NCI-H82 (cell line): ENCODE measurements at places on chromosomes 5 and 9.

DNA sequence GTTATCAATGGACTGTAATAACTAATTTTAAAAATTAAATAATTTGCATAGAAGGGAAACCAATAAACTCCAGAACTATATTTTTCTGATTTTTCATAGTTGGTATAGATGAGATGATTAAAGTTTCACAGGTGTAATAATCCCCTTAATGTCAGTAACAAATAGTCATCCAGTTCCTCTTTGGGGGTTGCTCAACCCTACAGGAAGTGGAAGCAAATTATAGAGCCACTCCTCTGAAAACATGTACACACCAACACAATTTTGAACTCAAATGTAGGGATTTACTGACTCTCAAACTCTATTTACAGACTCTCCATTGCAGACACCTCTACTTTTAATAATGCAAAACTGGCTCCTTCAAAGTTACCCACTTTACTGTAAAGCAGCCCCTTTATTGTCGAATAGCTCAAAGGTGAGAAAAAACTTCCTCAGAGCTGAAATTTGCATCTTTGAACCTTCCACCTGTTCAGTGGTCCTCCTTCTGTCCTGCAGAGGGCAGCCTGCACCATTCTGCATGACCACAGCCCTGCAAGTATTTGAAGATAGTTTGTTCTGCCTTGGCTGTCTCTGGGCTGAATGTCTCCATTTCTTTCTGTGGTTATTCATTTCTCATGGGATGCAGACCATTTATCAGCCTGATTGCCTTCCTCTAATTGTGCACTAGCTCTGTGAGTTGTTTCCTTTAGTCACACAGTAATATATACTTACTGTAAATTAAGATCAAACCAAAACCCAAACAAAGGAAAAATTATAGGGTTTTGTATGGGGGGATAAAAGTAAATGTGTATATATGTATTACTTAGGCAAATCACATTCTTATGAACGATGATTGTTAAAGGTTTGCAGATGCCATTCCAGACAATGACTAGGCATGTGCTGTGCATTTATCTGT, 383.2 kb upstream of the SGCD start:
- peak; percentile 69 for DNase-seq

GRCh38 chr9:76798527-76798926, 34.3 kb downstream of the PCA3 start:
- no peak for DNase-seq

DNA sequence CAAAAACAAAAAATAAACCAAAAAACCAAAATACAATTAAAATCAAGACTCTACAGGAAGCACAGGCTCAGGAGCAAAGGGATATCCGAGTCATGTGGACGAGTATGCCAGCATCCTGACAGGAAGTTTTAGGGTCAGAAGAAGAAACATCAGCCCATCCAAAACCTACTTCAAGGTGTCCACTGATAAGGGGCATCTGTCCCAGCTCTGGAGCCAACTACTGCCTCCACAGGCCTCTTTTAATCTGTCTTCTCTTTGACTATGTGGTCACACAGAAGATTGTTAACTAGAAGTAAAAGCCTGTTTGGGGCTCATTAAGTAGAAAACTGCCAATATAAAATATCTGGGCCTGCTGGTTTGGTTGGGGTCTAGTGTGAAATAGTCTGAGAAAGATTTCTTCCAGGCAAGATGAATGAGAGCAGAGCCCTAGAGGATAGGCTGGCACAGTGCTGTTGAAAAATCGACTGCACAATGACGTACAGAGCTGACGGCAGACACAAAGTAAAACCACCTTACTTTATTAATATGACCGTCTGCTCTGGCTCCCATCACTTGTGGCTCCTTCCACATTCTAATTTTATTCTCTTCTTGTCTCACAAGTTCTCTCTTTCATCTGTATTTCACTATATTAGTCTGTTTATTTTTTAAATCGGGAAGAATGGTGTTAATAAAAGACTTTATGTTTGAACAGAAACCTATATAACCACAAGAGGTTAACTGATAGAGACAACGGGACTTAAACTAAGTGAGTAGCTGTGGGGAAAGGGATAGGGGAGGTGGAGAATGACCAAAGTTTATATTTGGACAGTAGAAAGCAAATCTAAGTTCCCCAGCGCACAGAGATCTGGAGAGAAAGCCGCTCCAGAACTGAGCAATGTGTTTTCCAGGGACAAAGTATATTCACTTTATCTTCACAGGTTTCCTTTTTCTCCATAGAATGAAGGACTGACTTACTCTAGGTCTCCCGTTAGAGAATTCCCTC, 22.9 kb upstream of the MSH3 start:
- DNase-seq = no peak

- DNase-seq = peak; percentile 59
Observed at GRCh38 chr5:139688751-139689372, 40.7 kb downstream of the CXXC5 start.

DNA sequence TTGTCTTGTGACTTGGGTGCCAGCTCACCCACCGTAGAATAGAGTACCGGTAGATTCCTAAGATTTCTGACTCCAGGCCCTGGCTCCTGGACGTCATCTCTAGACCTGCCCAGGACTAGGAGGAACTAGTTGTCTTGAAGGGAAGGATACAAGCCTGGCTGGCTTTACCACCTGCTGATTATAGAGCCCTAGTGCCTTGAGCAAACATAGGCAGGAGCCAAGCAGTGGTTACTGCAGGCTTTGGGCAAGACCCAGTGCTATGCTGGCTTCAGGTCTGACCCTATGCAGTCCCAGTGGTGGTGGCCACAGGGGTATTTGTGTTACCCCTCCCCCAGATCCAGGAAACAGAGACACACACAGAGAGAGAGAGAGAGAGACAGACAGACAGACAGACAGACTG, 606.2 kb downstream of the PDE4D start:
- DNase-seq = no peak

DNA sequence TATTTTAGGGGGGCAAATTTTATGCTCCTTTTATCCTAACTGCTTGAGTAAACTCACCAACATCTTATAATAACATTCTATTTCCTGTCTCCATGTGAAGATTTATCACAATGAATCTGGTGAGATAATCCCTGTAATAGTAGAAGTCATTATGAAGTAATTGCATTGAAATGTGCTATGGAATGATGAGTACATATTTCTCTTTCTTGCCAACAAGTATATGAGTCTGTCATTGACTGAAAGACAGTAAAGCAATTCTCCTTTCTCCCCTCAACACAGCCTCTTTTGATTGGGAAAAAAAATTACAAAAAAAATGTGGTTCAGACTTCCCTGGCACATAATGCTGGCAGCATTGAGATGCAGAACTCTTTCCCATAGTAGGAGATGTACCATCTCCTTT, 459.2 kb upstream of the RGMB start:
- DNase-seq = no peak

GRCh38 chr5:142358121-142358520, 33.3 kb upstream of the SPRY4 start:
- DNase-seq = no peak

DNA sequence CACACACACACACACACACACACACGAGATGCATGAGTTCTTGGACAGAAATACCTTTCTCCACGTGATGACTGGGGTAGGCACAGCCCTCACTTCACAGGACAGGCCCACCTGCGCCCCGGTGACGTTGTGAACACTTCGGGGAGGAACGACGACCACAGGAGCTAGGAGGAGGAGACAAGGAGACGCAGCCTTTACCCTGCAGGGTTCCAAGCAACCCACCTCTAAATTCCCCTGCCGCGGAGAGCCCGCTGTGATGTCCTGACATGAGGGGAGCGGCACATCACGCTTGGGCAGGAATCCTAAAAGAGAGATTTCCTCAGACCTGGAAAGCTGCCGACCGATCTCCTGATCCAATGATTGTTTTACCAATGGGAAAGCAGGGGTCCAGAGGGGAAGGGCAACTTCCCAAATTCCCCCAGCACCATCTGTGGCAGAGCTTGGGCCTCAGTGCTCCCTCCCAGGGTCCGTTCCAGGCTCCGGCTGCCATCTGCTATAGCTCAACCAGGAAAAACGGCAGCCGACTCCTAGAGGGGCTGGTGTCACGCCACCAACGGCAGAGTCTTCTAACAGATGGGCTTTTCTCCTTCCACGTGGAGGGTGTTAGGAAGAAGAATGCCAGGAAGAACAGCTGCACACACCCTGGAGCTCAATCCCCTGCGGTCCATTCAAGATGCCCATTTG, 10.1 kb downstream of the IGFBPL1 start:
- peak; percentile 95 for DNase-seq

- peak; percentile 93 for DNase-seq
Observed at GRCh38 chr9:82961504-82962125, 101.3 kb downstream of the RASEF start.

GRCh38 chr5:96957254-96958049, 21.6 kb downstream of the LNPEP start:
- DNase-seq = peak; percentile 14

DNA sequence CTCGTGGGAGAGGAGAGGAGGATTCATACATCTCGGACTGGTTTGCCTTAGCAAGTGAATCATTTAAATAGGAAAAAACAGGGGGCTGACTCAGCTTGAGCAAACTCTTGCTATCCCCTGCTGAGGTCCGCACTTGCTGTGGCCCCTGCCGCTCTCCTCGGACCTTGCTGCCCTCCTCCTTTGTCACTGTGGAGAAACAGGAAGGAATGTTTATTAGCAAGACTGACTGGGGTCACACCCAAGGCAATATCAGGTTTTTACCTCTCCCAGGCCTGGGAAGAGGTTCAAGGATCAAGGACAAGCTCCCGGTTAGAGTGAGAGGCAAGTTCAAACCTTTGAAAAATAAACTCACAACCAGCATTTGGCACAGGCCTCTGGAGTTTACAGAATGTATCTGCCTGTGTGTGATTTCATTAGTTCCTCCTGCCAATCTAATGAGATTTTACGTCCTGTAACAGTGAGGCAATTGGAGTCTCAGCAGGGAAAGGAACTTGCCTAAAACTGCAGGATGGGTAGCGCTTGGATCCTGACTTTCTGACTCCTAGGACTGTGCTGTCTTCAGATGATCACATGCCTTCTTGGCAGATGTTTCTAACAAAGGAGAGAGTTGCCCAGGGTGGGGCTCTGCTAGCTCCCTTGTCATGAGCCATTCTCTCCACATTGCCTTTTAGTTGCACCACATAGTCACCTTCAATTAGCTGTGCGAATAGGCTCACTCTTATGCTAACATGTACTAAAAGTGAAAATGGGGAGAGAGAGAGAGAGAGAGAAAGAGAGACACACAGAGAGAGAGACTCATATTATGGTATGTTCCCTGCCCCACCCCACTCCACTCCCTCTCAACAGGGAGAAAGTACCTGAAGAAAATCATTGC, 108.6 kb upstream of the CDKN2B start:
- DNase-seq = no peak

- DNase-seq = no peak
Observed at GRCh38 chr5:2755681-2756171, 4.2 kb upstream of the IRX2 start.

DNA sequence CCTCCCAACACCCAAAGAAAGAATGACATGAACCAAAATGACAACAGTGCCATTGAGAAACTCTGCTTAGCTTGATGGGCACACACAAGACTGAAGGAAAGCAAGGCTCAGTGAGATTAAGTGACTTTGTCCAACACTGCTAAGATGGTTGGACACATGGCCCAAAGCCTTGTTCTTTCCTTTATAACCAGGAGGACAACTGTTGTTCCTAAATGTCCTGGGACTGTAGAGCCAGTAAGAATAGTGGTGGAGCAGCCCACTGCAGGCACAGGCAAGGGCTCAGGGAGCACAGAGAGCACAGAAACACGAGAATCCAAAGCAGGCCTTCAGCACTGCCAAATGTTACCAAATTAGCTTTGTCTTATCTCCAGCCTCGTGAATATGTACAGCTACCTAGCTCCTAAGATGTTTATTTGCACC, 3.9 kb downstream of the ACTL7A start:
- no peak for DNase-seq

GRCh38 chr9:78463750-78464149, 166.8 kb downstream of the PSAT1 start:
- no peak for DNase-seq

DNA sequence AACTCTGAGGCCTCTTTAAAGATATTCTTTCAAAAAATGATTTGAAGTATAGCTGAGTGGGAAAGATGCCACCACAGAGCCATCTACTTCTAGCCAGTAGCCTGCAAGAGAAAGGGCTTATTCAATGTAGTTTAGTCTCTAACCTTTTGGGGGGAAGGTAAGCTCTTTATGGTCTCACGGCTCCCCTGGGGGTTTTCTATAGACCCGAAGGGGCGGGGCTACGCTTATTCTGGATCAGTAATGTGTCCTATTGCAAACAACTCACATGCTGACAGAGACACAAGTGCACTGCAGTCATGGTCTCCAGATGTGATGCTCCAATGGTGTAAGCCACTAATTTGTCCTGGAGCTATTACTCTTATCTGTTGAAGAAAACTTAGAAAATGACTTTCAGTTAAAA, 53.4 kb upstream of the RPS23 start:
- DNase-seq = peak; percentile 15

- no peak for DNase-seq
Observed at GRCh38 chr5:138115254-138115653, 24.0 kb downstream of the NME5 start.

- DNase-seq = peak; percentile 14
Observed at GRCh38 chr5:132877938-132878337, 4.5 kb downstream of the LEAP2 start.

GRCh38 chr5:159050316-159051143, 49.2 kb downstream of the EBF1 start:
- DNase-seq = peak; percentile 38

GRCh38 chr9:109156708-109157107, 10.3 kb downstream of the FRRS1L start:
- no peak for DNase-seq

DNA sequence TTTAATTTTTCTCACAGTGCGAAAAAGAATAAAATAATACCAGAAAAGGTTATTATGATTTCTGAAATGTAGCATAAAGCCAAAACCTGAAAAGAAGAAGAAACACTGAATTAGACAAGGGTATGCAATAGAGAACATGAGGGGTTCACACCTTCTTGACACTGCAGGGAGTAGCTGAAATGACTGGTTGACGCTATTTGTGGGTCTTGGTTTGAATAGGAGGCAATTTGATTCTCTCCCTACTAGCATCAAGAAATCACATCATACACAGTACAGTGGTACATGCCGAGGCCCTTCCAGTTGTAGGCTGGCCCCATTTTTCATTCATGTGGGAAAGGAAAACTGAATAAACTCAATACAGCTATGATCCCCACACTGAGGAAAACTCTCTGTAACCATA, 68.6 kb downstream of the NR3C1 start:
- DNase-seq = no peak

DNA sequence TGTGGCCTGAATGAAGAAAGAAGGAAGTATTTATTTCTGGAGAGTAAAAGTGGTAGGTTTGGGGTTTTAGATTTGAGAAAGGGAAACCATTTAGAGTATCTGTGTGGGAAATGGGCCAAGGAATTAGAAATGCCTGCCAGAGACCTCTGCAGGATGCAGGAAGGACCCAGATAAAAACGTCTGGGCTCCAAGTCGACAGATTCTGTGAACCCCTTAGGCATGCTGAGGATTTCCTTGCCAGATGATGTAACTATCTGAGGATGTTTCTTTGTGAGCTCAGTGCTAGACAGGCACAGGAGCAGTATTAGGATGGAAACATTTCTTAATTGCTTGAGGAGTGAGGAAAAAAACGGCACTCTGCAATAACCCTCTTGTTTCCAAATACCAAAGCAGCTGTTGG, 251.8 kb upstream of the DMRT1 start:
- DNase-seq = no peak

- no peak for DNase-seq
Observed at GRCh38 chr5:77599679-77600078, 38.8 kb downstream of the OTP start.
